Activated CD4-positive, alpha-beta T cell treated with anti-CD3 and anti-CD28 coated beads, Interleukin-2, amount 50 U/mL, for 16 hours (primary cell): ENCODE measurements at places on chromosomes 4 and X.
A peak's percentile ranks its signal among the peaks of the same experiment; 100 is the strongest.

GRCh38 chr4:180578175-180578574 lies 1665.0 kb upstream of the TENM3 start:
- no peak for DNase-seq

GRCh38 chr4:40046311-40046980 lies 10.2 kb upstream of the N4BP2 start:
- DNase-seq: peak; percentile 54

- DNase-seq: no peak
Measured at GRCh38 chr4:115965588-115965987, 852.2 kb upstream of the NDST4 start.

DNA sequence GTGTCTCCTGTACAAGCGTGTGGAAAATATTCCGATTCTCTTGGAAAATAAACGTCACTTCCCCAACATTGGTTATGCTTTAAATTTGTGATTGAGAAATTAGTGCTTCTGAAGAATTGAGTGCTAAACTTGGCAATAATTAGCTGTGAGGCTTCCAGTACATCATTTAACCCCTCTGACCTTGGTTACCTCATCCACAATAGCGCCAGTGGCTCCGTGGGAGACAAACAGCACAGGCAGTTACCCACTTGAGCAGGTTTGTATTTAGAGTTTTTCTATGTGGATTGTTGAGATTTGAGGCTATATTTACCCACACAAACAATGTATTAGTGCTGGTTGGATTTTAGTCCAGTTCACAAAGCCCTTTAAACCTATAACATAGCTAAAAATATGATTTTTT lies 476.5 kb downstream of the NKX6-1 start:
- DNase-seq: no peak

DNA sequence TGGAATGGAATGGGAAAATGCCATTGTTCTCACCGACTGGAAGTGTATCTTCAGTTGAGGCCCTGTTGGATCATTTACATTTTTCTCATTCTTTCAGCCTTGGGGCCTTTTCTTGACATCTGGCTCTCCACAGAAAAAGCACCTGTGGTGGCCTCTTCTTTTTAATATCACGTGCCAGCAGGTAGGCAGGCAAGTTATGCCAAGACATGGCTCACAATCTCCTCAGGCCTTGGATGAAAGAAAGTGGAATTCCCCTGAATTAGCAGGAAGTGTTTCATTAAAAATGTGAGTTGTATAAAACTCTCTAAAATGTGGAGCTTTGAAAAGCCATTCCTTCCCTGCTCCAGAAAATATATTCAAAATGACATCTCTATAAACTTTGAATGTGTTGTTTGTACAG lies 122.1 kb downstream of the FRAS1 start:
- no peak for DNase-seq
